Non-pigmented ciliary epithelial cell (primary cell): ENCODE measurements at places on chromosomes 7 and 10.
A peak's percentile ranks its signal among the peaks of the same experiment; 100 is the strongest.

DNA sequence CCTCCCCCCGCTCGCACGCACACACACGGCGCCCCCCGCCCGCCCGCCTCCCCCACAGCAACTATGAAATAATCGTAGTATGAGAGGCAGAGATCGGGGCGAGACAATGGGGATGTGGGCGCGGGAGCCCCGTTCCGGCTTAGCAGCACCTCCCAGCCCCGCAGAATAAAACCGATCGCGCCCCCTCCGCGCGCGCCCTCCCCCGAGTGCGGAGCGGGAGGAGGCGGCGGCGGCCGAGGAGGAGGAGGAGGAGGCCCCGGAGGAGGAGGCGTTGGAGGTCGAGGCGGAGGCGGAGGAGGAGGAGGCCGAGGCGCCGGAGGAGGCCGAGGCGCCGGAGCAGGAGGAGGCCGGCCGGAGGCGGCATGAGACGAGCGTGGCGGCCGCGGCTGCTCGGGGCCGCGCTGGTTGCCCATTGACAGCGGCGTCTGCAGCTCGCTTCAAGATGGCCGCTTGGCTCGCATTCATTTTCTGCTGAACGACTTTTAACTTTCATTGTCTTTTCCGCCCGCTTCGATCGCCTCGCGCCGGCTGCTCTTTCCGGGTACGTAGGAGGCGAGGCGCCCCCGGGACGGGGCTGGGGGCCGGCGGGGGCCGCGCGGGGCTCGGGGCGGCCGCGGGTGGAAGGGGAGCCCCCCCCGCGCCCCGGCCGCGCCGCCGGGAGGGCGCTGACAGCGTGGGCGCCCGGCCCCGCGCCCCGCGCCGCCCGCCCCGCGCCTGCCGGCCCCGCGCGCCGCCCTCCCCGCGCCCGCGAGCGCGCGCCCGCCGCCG lies 441 bp downstream of the BMI1 start:
- DNase-seq = no peak

DNA sequence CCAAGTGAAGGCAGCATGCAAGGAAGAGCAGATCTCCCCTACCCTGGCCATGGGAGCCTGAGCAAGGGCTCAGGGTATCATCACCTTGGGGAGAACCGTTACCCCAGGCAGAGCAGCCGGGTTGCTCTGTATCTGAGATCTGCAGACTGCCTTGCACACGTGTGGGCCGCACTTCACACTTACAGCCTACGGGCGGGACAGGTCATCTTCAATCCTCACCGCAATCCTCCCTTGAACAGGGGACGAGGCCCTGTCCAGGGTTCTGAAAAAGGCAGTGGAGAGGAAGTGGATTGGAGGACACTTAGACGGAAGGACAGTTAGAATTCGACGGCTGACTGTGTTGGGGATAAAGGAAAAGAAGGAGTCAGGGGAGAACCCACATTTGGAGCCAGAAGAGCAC lies 51.4 kb downstream of the NPS start:
- no peak for DNase-seq

- no peak for DNase-seq
Measured at GRCh38 chr10:121326905-121327304, 271.3 kb downstream of the FGFR2 start.

GRCh38 chr10:90787393-90788198 lies 70.2 kb downstream of the HTR7 start:
- peak; percentile 11 for DNase-seq

DNA sequence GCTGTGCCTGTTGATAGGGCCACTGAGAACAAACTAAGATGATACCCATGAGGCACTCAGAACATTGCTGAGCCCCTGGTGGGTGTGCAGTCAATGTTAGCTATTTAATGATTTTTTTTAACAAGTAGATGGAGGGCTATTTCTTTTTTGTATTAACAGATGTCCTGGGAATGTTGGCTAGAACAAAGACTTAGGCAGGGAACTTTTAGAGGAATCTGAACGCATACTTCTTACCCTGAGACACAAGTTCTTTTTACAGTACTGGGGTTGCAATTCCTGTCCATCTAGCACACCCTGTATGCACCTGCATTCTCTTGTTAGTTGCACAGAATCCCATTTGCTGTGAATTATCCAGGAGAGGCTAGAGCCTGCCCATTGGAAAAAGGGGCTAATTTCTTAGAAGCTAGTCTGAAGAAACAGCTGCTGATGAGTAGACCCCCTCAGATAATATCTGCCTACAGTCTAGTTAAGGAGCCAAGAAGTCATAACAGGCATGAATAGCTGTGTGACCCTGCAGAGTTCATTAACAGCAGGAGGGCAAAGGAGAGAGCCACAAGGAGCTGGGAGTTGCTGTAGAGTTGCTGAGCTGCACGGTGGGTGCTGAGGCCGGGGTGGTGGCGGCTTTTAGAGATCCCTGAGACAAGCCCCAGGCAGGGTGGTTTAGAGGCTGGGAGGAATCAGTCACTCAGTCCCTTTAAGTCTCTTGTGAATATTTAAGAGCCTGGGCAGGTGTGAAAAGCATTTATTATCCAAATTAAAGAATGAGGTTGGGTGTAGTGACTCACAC lies 103.7 kb upstream of the FZD8 start:
- DNase-seq = no peak

DNA sequence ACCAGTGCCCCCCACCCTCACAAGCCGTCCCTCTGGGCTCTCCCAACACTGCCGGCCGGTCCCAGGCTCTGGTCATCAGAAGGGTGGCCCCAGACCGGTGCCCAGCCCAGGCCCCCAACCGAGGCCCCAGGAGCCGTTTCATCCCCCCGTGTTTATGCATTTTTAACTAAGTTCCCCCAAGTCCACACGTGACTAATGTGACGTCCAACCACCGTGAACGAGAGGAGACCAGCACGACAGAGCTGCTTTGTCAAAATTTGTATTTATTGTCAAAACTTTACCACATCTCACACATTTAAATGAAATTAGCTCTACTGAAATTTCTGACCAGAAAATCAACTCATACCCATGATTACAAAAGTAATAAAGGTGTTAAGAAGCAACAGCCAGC lies 8.6 kb downstream of the VENTX start:
- DNase-seq = no peak

GRCh38 chr10:21728618-21729017 lies 194.6 kb downstream of the MLLT10 start:
- DNase-seq = no peak

- DNase-seq = no peak
Measured at GRCh38 chr7:130865408-130866236, 131.6 kb upstream of the KLF14 start.

- DNase-seq = peak; percentile 30
Measured at GRCh38 chr7:81833401-81833800, 63.6 kb upstream of the HGF start.

- no peak for DNase-seq
Measured at GRCh38 chr10:64558094-64558835, 1037.1 kb downstream of the REEP3 start.

DNA sequence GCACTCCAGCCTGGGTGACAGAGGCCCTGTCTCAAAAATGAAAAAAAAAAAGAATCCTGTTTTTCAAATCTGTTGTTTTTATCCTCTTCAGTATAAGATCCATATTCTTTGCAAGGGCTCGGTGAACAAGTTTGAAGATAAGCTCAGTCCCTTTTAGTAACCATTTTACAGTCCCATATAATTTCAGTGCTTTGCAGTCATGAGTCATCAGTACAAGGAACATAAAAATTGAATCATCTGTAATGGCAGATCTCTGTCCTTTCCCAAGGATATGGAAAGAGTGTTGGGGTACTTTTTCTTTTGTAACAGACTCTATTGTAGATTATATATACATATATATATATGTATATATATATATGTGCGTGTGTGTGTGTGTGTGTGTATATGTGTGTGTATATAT lies 52.2 kb upstream of the ZPBP start:
- no peak for DNase-seq

DNA sequence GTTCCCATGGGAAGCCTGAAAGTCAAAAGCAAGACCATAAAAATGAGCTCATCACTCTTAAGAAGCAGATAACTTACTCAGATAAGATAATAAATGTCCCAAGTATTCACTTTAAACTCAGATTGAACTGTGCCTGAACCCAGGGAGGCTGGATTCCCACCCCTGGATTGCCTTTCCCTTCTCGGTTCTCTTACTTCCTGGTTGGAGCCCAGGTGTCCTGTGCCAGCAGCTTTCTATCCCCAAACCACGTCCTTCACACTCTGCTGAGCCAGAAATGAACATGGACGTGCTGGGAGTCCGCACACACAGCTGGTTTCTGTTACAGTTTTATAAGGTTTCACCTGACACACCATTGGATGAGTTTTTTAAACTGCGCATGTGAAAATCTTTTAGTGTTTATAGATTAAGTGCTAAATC lies 636.2 kb upstream of the IGFBP3 start:
- DNase-seq = no peak

DNA sequence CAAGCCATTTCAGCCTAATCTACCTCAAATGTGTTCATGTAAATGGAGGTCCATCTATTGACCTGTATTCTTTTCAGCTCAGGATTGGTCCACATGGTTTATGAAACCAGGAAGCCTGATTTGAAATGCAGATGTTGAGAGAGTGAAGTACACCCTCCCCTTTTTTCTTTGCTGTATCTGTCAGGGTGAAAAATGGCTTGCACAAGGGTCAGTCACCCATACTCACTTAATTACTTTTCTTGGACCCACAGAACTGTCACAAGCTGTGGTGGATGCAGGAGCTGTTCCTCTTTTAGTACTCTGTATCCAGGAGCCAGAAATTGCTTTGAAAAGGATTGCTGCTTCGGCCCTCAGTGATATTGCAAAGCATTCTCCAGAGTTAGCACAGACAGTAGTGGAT lies 41.2 kb downstream of the SPAG6 start:
- DNase-seq = no peak

- DNase-seq = no peak
Measured at GRCh38 chr10:71550628-71551027, 153.9 kb downstream of the CDH23 start.
